Left cardiac atrium (tissue), 4 donors: ENCODE measurements at places on chromosomes 7 and 10. TPM values are rescaled to one million over a fixed set of nuclear protein-coding genes. Genes with fewer than 3 reads are reported as not detected.

DNA sequence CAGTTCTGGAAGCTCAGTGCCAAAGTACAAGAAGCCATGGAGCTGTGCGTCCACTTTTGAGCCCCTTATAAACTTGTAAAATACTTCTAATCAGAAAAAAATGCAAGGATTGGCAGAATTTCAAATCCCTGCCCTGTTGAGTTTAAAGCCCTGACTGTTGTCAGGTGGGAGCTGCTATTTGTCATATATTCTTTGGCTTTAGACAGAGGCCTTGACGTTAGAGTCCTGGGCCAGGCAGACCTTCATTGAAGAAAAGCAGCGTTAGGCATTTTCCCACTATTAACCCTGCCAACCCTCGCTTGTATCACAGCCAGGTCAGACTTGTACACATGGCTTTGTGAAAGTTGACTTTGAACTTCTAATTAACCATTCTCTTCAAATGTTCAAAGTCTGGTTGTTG lies 155.4 kb downstream of the TWIST1 start:
- no peak for DNase-seq

The PRDX3 gene
- 183 TPM for total RNA-seq

GRCh38 chr7:134729895-134730294 lies 49.5 kb upstream of the CALD1 start:
- DNase-seq, result no peak

DNA sequence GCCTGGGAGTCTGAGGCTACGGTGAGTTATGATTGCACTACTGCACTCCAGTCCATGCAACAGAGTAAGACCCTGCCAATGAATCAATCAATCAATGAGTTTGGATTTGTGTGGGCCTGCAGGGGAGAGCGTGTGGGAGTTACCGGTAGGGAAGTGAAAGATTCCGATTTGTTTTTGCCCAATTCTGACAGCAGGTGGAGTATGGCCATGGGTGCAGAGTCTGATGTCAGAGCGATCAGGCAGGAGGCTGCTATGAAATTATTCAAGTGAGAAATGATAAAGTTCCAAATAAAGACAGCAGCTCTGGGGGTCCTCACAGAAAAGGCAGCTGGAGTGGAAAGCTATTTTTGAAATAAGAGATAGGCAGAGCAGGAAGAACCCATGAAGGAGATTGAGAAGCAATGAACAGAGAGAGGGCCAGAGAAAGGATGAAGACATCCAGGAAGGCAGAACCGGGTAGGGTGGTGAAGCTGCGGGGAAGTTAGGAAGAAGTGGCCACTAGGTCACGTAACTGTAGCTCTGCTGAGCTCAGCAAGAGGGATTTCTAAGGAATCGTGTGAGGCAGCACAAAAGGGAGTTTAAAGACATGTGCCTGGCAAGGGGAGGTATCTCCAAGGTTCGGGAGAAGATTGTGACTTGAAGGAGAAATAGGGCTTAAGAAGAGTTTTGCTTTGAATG lies 93.7 kb upstream of the NMT2 start:
- DNase-seq, result no peak

- no peak for DNase-seq
These were observed 110.0 kb upstream of the TRIM24 start for GRCh38 chr7:138349841-138350700.

- DNase-seq, result no peak
These were observed 9.0 kb upstream of the RSBN1L start for GRCh38 chr7:77687100-77687746.

The LLCFC1 gene
- not detected for total RNA-seq

DNA sequence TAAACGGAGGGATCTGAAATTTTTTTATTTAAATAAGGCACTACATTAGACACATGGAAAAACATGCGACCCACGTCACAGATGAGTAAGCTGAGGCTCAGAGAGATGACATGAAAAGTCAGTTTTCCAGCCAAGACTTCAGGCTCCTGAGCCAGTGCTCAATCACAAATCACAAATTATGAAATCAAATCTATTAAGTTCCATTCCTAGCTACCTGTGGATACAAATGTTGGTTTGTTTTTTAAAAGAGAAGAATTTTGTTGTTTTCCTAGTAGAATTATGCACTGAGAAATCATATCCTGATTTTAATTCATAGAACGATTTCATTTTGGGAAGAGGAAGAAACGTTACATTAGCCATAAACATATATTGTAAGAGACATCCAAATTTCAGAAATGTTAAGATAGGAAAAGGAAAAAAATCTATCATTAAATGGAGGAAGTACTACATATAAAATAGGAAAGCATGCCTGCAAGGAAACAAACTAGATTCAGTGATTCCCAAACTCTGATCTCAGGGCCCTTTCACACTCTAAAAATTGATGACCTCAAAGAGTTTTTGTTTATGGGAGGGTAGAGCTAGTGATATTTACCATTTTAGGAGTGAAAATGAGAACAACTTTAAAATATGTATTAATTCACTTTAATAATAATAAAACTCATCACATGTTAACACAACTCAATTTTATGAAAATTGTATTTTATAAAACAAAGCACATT lies 340.4 kb downstream of the PARD3 start:
- DNase-seq, result no peak

DNA sequence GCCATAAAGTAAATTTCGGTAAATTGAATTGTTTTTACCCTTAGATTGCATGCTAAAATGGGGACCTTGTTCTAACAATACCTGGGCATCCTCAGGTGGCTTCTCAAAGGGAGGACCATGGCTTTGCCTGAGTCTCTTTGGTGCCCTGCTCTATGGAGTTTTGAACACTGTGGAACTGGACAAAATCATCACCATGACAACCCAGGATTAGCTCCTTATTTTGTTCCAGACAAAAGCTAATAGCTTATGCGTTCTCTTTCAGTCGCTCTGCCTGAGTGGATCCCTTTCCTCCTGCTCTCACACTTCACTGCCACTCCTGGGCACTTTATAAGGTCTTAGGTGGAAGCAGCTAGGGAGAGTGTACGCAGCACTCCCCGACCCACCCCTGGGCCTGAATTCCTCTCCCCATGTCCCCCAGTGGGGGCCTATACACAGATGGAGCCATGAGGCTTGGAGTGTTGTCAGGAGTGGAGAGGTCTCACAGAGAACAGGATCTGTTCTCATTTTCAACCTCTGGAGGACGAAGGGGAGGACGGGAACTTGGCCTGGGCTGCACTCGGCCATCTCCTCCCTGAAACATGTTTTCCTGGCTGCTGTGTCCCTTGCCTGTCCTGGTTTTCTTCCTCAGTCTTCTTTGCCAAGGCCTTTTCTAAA lies 19.0 kb downstream of the ADCYAP1R1 start:
- DNase-seq, result no peak

The GOLGA7B gene
- 3.5 TPM for total RNA-seq

- no peak for DNase-seq
These were observed 116.8 kb downstream of the AUTS2 start for GRCh38 chr7:69714886-69715576.

DNA sequence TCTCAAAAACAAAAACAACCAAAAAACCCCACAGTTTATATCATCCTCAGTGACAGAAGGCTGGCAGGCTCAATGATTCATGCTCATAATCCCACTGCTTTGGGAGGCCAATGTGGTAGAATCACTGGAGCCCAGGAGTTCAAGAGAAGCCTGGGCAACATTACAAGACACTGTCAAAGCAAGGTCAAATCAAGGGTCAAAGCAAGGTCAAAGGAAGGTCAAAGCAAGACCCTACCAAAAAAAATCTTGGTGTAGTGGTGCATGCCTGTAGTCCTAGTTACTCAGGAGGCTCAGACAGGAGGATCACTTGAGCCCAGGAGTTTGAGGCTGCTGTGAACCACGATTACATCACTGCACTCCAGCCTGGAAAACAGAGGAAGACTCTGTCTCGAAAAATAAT lies 14.2 kb upstream of the NPC1L1 start:
- DNase-seq, result no peak

The ZNF804B gene
- total RNA-seq, result 0.16 TPM

GRCh38 chr7:22397981-22398380 lies 41.0 kb upstream of the RAPGEF5 start:
- no peak for DNase-seq

GRCh38 chr7:18399436-18400235 lies 95.9 kb upstream of the HDAC9 start:
- no peak for DNase-seq

The ASZ1 gene
- total RNA-seq, result not detected

DNA sequence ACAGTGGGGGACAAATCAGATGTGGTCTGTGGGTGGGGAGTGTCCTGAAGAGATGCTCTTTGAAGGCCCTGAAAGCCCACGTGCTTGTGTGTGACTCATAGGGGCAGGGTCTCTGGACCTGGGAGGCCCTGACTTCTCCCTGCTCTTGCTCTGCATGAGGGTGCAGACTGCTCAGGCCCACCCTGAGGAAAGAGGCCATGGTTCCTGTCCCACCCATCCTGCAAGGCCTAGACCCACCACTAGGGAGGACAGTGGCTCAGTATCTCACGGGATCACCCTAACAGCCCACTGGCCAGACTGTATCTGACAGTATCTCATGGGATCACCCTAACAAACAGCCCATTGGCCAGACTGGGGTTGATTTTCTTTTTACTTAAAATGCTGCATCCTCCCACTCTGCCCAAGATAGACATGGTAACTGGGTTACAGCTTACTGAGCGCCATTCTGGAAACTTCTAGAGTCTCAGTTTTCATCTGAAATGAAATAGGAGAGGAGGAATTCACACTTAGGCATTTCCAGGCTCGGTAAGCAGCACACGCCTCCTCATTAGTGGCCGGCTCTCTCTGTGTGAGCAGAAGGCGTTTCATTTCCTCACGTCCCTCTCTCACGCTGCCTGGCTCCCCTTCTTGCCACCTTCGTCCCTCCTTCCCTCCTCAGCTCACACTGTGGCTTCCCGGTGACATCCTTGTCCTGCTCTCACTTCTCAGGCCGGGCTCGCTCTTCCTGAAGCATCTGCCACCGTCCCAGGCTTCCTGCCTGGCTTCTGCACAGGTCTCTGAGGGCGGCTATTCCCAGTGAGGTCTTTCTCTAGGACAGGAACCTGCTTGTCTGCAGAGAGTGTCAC lies 242.6 kb downstream of the GLRX3 start:
- DNase-seq, result no peak
